ENCODE measurements at places on chromosomes 4 and X.

GRCh38 chrX:124269881-124270280 is 62.6 kb upstream of the TEX13D start:
- DNase-seq = no peak

DNA sequence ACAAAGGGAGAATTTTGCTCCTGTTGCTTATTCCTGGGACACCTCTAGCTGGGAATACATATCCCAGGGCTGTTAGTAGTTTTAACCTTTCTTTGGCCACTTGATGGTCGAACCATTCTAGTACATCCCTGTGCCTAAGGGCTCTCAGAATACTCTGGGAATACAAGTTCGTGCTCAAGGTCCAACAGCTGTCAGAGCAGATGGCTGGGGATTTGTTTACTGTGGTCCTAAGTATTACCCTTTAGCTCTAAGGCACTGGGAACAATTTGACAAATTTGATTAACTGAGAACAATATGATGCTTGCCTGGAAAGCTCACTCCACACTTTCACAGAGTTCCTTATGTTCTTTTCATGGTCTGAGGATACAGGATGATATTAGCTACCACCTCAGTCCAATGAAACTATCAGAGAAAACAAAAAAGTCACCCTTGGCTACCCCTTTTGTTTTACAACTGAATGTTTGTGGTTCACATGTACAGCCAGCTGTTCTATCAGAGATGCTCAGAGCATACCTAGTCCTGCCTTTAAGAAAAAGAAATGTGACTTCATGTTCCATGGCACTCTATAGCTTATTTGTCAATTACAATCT is 47.4 kb upstream of the PHOX2B start:
- DNase-seq = no peak

DNA sequence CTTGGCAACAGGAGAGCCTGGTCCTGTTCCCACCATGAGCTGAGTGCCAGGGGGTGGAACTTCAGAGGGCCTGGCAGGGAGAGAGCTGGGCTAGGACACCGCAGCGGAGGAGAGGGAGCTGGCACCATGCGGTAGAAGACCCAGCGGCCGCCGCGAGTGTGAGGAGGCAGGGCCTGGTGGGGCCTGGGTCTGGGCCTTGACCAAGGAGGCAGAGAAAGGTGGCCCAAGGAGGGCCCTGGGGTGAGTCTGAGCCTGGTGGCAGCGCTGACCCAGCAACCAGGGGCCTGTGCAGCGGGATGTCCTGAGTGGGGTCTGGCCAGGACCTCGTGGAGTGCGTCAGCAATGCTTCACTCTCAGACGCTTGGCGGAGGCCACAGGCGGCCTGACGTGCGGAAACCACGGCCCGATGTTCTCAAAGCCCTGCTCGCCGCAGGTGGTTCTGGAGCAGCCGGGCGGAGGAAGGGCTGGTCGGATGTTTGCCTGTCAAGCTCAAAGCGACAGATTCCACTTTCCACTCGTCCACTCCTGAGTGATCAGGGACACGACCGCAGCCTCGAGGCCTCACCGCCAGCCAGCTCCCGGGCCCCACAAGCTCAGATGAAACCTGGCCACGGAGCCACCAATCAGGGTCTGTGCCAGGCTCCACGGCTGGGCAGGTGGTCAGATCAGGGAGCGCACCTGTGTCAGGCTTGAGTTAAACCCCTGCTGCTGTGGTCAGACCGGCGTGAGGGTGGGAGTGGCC is 20.8 kb downstream of the ATP5ME start:
- no peak for DNase-seq

DNA sequence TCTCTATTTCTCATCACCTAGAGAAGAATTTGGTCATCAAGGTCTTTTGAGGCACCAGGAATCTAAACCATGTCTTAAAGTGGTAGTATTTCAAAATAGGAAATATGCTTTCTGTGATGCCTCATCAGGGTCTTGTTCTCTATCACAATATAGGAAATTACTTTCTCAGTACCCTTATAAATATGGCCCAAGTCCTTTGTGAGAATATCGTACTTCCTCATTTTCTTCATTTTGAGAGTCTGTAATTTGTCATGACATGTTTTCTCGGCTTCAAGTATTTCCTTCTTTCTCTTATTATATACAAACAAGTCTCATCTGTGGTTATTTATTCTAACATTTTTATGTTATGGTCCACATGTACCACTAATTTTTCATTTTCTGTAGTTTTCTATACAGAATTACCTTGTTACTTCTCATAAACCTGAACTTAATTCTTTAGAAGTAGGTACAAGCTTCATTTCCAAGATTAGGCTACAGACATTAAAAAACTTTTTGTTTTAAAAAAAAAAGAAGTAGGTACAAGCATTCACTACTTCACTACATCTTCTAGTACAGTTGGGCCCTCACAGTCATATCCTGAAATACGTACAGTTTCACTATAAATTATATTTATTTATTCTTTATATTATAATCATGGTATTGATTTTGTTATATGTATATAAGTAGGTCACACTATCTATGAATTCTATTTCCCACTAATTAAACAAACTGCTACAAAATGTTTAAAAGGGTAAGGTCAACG is 54.4 kb downstream of the KLHL13 start:
- no peak for DNase-seq

DNA sequence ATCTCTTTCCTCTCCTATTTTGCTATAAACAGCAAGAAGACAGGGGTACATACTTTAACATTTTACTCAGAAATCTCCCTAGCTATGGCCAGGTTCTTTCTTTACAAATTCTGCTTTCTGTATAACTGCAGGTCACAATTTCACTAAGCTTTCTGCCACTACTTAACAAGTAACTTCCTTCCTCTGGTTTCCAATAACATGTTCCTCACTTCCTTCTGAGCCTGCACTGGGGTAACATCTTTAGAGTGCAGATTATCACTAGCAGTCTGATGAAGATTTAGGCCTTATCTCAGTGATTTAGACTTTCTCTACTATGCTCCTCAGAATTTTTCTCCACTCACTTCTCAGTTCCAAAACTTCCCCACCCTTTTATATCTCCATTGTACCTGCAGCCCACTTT is 1930.5 kb upstream of the AGA start:
- DNase-seq = no peak

GRCh38 chrX:77565278-77565677 is 118.1 kb downstream of the FGF16 start:
- DNase-seq = no peak
